AML-193 (cell line): ENCODE measurements at places on chromosomes 16 and 17.

DNA sequence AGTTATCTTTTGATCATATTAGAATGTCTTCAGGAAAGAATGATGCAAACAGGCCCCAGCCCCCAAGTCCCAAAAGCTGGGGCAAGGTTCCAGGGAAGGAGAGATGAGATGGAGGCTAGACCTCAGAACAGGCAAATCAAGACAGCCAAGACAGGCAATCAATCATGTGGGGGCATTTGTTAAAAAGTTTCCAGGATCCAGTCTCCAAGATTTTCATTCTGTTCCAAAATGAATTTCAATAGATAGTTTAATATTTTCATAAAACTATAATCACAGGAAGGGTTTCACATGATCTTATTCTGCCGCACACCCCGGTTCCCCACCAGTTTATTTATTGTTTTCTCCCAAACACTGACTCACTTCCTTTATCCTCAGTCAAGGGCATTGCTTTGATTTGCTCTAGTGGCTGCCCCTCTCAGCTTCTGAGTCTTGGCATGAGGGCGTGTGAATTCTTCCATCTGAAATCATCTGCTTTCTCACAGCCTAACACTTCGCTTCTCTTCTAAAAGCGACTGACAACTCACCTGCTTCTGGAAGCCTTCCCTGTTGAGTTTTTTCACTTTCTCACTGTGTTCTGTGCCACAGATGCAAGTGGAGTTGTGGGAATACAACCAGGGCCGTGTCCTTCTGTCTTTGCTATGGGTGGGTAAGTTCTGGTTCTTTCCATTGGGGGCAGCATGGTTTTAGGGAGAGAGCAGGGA is 12.2 kb upstream of the TERF2 start:
- no peak for DNase-seq

DNA sequence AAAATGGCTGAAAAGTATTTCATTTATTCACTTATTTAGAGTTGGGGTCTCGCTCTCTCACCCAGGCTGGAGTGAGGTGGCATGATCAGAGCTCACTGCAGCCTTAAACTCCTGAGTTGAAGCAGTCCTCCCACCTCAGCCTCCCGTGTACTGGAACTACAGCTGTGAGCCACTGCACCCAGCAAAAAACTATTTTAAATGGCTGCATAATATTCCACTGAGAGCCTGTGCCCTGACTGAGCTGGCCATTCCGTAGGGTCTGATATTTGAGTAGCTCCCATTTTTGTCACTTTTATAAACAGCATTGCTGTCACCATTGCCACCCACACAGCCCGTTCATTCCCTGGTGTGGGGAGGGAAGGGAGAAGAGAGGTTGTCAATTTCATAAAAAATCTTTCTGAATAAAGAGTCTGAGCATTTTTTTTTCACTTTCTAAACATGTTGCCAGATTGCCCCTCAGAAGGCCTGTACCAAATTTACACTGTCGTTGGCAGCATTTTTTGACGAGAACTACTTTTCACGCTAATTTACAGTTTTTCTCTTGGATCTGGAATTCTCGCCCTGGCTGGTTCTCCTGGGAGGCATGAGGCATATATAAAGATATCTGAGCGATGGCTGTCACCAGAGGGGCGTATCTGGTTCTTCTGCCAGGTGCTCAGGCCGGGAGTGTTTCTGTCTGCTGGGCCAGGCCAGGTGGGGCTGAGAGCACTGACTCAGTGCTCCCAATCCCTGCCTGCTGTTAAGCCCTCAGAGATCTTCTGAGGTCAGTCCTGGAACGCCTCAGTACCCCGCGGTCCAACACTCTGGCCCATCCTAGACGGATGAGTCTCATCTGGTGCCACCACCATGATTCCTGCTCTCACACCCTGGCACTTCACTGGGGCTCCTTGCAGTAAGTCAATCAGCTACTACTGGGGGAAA is 7.2 kb upstream of the KIFC3 start:
- DNase-seq: no peak

- no peak for DNase-seq
Observed at GRCh38 chr17:47203984-47204721, 5.0 kb upstream of the MYL4 start.

GRCh38 chr17:75086496-75087181 is 1.1 kb upstream of the SLC16A5 start:
- DNase-seq: no peak

- peak; percentile 91 for DNase-seq
Observed at GRCh38 chr16:11328172-11329070, 16.8 kb upstream of the RMI2 start.

GRCh38 chr17:68085771-68086381 is 50.3 kb downstream of the KPNA2 start:
- DNase-seq: peak; percentile 52

DNA sequence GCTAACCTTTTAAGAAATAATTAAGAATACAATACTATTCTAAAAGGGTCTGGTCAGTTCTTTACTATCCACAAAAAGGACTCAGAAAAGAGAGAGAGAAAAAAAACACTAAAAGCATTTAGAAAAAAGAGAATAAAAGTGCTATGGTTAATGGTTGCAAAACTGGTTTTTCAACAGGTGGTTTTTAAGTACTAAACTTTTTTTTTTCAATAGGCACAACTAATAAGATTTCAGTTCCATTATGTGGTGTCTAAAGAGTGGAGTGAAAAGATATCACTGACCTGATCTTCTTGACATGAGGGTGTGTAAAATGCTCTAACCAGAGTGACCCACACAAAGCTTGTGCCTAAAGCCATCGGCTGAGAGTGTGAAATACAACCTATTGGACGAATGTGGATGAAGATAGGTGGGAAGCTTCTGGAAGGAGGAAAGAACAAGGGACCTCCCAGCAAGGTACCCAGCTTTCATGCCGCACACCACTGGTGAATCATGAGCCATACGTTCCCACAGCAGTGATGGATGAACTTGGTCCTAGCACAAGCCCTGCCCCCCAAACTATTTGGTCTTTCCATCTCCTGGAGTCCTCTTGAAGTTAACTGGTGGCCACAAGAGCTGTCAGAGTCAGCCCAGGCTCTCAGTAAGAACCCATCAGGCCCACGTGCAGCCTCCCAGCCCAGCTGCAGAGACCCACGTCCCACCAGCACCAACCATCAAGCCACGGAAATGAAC is 103.0 kb downstream of the ZFHX3 start:
- DNase-seq: no peak

- DNase-seq: peak; percentile 24
Observed at GRCh38 chr16:30867747-30868146, 26.1 kb downstream of the BCL7C start.

GRCh38 chr17:70161519-70161918 is 7.8 kb upstream of the KCNJ2 start:
- no peak for DNase-seq

- no peak for DNase-seq
Observed at GRCh38 chr17:27878776-27879562, 14.2 kb downstream of the LYRM9 start.

DNA sequence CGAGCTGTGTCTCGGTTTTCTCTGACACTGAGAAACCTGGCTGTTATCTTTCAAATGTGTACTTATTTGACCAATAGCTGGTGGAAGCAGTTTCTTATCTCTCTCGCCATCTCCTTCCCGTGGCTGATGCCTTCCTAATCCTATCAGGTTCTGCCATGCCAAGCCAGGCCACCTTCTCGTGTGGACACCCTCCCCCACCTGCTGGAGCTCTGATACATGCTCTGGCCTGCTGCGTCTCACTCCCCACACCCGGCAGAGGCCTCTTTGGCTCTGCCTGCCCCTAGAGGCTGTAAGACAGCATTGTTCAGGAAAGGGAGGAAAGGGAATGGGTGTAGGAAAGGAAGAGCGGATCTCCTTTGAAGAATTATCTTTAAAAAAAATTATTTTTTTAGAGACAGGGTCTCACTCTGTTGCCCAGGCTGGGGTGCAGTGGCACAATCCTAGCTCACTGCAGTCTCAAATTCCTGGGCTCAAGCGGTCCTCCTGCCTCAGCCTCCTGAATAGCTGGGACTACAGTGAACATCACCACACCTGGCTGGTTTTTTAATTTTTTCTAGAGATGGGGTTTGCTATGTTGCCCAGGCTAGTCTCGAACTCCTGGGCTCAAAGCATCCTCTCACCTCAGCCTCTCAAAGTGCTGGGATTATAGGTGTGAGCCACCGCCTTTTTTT is 7.5 kb upstream of the ARMC5 start:
- peak; percentile 71 for DNase-seq

- no peak for DNase-seq
Observed at GRCh38 chr16:89201439-89202377, 1.4 kb upstream of the SLC22A31 start.

DNA sequence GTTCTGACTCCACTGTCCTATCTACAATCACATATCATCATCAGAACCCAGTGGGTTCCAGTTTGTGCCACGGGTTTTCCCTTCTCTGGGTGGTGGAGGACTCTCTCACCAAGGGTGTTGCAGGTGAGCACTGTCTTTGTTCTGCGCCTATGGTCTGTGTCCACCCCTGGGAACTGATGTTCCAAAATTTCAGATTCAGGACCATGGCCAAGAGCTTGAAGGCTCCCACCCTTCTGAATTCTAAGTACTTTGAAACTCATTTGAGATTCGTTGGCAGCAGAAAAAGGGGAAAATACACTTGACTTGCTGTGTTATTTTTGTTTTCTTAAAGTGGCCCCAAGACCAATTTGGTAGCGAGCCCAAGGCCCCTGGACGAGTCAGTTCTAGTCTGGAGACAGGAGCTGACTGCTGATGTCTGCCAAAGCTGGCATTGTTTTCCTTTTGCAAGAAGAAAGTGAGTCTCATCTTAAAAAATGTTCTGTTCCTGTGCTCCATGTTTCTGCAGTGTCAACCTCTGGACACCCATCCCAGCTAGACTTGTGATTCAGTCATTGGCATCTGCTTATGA is 310.9 kb downstream of the HAPSTR1 start:
- no peak for DNase-seq

DNA sequence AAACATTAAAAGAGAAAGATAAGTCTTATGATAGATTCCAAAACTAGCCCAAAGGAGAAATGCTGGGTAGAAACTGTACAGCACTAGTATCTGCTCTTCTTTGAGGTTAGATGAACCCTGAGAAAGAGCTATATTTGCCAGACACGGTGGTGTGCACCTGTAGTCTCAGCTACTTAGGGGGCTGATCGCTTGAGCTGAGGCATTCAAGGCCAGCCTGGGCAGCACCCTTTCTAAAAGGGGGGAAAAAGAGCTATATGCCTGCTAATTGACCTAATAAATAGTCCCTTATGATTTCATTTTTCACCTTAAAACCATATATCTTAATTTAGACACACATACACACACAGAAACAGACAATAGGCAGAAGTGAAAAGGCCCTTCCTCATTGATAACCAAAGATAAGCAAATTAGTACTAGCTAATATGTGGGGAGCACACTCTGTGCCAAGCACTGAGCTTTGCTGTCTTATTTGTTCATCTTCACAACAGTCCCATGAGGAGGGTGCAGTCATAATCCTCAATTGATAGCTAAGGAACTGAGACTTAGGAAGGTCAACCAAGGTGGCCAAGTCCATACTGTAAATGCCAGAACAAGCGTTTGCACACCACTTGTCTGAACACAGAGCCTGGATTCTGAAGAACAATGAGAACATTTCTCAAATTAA is 56.6 kb upstream of the NLK start:
- no peak for DNase-seq

- DNase-seq: no peak
Observed at GRCh38 chr16:67100569-67101310, 9.0 kb upstream of the PHAF1 start.

- DNase-seq: no peak
Observed at GRCh38 chr16:31109622-31110021, 1.4 kb downstream of the BCKDK start.

DNA sequence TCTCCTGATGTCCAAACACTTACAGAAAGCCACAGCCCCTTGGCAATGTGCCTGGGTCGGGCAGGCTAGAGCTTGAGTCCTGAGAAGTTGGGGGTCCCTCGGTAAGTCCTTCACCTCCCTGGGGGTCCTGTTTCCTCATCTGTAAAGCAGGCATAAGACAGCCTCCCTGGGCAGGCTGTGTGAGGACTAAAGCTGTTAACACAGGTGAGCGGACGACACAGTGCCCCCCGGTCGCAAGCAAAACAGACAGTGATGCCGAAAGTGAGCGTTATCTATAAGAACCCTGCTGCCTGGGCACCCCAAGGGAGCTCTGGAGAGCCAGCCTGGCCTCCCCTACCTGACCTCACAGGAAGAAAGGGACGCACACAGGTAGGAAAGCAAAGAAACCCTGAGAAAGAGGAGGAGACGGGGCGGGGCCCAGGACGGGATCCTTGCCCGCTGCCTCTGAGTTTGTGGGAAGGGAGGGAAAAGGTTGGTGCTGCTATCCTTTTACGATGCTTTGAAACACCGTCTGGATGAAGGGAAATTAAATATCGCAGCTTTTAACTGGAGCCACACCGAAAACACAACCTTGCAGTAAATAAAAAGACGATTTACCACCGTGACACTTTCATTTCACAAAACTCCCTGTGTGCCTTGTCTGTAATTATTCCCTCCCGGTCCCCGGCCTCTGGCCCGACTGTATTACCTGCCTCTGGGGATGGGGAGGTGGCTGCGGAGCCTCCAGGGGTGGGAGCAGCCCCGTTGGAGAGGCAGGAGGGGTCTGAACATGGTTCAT is 67.1 kb downstream of the ENGASE start:
- no peak for DNase-seq

GRCh38 chr17:62206550-62206949 is 141.5 kb upstream of the MED13 start:
- no peak for DNase-seq

DNA sequence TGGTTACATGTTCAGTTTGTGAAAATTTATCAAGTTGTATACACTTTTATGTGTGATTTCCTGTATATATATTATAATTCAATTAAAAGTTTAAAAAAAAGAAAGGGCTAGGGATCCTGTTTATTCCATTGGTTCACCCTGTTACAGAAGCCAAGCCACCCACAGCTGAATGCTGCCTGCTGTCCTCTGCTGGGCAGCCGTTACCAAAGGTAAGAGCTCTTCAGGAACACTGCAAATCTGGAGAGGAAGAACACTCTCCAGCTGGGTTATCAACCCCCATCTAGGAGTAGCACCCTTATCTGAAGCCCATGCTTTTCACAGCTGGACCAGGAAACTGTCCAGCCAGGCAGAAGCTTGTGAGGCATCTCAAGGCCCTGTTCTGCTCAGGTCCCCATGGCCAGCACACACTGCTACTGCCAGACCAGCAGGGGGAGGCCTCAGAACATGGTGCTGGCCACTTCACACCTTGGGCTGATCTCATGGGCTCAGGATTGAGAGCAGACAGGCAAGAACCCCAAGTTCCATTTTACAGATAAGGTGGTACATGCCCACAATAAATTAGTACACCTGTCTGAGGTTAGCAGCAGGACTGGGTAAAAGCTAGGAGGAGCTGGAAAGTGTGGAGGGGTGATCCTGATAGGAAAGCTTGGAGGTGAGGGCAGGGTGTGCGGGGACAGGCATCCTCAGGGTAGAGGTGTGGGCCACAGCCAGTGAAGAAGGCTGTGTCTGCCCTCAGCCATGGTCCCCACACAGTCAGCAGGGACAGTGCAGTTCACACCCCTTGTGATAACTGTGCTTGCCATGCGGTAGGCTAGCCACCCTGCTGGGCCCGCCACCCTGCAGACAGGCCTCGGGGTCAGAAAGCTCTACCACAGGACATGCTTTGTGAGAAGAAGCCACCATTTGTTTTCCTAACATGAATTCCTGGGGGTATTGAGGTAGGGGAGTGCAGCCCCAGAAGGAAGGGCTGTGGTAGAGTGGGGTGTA is 54.3 kb upstream of the SREBF1 start:
- peak; percentile 5 for DNase-seq

GRCh38 chr16:66473654-66474519 is 46.8 kb downstream of the BEAN1 start:
- DNase-seq: no peak

GRCh38 chr16:89646906-89647305 is 10.6 kb downstream of the CHMP1A start:
- no peak for DNase-seq
